ENCODE measurements at places on chromosomes 4 and X. TPM values are rescaled to one million over a fixed set of nuclear protein-coding genes. Genes with fewer than 3 reads are reported as not detected.

The CT45A10 gene
- not detected for total RNA-seq

The ARR3 gene
- total RNA-seq: not detected

The CHST7 gene
- 21.0 TPM for total RNA-seq

The TMSB15A gene
- total RNA-seq: 1.0 TPM

The RHOXF2 gene
- not detected for total RNA-seq

The MSANTD1 gene
- total RNA-seq: 0.72 TPM

The DUX4 gene
- not detected for total RNA-seq

The TMLHE gene
- 12.2 TPM for total RNA-seq

The SPANXB1 gene
- total RNA-seq: not detected

The ENOX2 gene
- 10.9 TPM for total RNA-seq

The CLDN22 gene
- not detected for total RNA-seq

The ADAM29 gene
- total RNA-seq: not detected

The TEX13B gene
- not detected for total RNA-seq

The NSG1 gene
- 1.3 TPM for total RNA-seq

The IQCM gene
- not detected for total RNA-seq
